NCI-H460 (cell line): ENCODE measurements at places on chromosomes 1 and 21. TPM values are rescaled to one million over a fixed set of nuclear protein-coding genes. Genes with fewer than 3 reads are reported as not detected.
A peak's percentile ranks its signal among the peaks of the same experiment; 100 is the strongest.

Gene BRDT
- total RNA-seq = not detected in 2 replicates

DNA sequence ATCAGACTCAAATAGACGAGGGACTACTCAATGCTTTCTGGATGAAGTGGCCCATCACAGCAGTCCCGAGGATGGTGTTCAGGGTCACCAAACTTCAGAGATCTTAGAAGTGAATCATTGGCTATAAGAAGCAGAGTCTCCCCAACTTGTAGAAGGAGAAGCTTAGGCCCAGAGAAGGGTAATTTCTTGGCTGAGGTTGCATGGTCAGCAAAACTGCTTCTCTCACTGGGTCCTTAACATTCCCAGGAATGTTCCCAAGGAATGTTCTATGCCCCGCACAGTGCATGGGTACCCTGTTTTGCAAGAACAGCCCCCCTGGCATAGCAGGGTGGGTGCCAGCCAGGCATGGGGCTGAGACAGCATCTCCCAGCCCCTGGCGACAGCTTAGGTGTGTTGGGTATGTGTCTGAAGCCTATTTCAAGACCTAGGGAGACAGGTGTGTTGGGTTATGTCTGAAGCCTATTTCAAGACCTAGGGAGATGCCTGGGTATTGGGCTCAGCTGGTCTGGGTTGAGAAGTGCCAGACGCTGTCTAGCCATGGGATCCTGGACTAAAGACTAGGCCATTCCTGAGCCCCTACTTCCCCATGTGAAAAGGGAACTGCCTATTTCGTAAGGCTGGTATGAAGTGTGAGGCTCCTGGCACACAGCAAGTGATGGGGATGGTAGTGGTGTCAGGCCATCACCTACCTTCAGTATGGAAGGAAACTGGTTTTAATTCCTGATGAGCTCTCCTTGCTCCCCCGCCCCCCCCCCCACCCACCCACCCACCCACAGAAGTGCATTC is 26.1 kb downstream of the PADI6 start:
- DNase-seq = no peak

GRCh38 chr1:26858160-26858559 is 4.8 kb upstream of the SFN start:
- no peak for DNase-seq

Gene AVPR1B
- total RNA-seq = not detected in 2 replicates

DNA sequence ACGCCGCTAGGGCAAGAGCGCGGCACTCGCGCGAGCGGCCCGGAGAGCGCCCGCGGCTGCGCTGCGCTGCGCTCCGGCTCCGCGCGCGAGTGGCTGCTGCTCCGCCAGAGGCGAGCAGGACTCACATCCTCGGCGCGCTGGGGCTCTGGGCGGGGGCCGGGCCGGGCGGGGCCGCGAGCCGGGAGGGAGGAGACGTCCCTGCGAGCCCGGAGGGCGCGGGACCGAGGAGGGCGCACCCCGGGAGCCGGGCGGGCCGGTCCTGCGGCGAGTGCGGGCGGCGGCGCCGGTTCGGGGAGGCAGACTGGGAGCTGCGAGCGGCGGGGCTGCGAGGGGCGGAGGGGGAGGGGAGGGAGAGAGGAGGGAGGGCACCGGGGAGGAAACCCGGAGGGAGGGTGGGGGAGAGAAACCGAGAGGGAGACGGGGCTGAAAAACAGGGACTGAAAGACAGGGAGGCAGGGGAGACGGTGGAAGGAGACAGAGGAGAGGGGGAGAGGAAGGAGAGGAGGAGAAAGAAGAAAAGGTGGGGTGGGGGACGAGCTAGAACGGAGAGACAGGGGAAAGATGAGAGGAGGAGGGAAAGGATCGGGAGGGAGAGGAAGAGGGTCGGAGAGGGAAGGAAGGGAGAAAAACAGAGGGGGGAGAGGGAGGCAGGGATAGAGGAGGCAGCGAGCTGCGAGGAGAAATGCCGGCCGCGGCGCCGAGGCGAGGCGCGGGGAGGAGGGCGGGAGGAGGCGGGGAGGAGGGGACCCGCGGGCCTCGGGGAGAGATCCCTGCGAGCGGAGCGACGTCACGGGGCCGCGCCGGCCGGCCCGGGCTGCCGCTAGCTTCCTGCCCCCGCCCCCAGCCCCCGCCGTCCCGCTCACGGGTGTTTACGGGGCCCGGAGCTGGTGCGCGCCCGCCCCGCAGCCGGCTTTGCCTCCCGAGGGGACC is at the start of gene CAMK2N1:
CAMK2N1 (minus strand) TSS at position 684 of the 930 bp plus-strand sequence. CDS start 831 bp downstream, outside the sequence.
- no peak for DNase-seq

DNA sequence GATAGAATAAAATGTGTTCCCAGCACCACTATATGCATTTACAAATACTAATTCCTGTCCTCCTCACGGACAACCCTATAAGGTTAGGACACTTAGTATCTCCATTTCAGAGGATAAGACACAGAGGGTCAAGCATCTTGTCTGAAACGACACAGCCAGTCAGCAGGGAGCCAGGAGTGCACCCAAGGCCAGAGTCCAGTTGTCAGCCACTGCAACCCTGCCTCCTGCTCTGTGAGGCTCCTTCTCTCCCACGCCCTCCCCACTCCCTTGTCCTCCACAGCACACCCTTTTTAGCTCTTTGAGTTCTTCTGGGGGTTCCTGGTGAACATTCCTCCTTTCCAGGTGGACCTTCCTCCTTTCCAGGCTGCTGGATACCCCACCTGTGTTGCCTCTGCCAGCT is 119.0 kb upstream of the TNR start:
- no peak for DNase-seq

Gene PROK1
- total RNA-seq = not detected in 2 replicates

GRCh38 chr1:57683037-57683942 is 259.4 kb upstream of the DAB1 start:
- no peak for DNase-seq

- no peak for DNase-seq
Measured at GRCh38 chr1:222950892-222951291, 136.1 kb downstream of the DISP1 start.

- no peak for DNase-seq
Measured at GRCh38 chr1:235919833-235920441, 53.2 kb upstream of the LYST start.

GRCh38 chr1:28144203-28145135 is 32.0 kb downstream of the PTAFR start:
- DNase-seq = no peak

DNA sequence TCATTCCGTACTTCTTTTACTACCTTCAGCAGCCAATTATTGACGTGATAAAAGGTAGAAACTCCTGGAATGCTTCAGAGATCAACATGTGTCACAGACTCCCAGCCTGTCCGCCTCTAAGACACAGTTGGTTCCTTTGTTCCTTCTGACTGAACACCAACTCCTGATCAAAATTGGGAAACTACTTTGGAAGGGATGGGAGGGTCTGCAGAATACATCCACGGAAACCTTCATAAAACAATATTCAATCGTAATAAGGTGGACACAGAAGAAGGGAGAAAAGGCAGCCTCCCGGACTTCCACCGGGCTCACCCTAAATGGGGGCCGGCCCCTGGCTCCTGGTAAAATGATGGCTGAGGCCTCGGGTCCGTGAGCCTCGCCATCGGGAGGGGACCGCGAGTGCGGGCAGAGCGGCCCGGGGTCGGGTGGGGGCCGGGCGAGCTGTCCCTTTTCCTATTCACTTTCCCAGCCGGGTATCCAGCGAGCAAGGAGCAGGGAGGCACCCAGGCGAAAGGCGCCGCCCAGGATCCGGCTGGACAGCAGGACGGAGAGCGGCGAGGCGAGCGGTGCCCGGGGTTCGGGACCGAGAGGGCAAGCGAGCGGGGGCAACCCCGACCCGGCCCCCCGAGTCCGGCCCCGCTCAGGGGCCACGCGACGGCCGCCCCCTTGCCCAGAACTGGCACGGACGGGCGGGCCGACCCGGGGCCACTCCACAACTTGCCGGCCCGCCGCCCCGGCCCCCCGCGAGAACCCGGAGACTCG is 805 bp downstream of the NRIP1 start:
- no peak for DNase-seq

DNA sequence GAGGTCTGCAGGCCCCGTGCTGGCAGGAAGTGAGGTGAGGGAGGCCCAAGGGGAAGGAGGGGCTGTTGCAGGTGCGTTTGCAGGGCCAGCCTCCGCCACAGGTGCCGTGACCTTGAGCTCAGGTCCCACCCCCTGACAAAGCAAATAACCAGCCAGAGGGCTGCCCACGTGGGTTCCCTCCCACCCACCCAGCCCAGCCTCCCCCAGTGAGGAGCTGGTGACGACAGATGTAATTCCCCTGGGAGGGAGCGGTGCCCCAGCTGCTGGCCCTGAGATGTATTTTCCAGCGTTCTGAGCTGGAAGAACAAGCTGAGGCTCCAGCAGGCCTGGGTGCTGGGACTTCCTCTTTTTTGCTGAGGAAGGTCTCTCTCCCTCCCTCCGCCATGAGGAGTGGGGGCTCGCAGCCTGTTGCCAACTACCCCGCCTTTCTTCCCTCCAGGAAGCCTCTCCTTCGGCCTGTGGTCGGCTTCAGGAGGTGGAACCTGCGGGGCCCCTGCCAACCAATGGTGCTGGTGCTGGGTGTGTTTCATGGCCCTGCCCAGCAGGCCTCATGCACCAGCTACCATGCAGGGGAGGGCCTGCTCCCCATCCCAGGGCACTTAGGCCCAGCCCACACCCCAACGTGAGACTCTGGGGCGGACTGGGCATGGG is 153.2 kb downstream of the PRDM16 start:
- DNase-seq = no peak

Gene KLHDC9
- 3.6 and 5.3 TPM in 2 replicates for total RNA-seq

GRCh38 chr1:37731312-37732019 is 33.5 kb downstream of the EPHA10 start:
- no peak for DNase-seq

DNA sequence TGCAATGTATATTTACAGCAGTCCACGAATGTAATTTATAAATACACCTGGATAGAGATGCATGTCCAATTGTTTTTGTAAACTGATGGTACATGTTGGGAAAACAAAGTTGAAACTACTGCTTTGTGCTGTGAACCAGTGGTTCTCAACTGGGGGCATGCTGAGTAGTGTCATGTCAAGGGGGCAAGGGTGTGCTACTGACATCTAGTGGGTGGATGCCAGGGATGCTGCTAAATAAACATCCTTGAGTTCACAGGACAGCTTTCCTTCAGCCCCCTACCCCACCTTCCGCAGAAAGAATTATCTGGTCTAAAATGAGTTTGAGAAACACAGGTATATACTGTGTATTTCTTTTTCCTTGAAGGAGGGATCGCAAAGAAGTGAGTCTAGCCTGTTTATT is 95.9 kb downstream of the RASAL2 start:
- DNase-seq = peak; percentile 47

- no peak for DNase-seq
Measured at GRCh38 chr1:67715819-67716218, 30.8 kb downstream of the GADD45A start.

- DNase-seq = no peak
Measured at GRCh38 chr1:228315945-228316588, 90.6 kb downstream of the TRIM11 start.

DNA sequence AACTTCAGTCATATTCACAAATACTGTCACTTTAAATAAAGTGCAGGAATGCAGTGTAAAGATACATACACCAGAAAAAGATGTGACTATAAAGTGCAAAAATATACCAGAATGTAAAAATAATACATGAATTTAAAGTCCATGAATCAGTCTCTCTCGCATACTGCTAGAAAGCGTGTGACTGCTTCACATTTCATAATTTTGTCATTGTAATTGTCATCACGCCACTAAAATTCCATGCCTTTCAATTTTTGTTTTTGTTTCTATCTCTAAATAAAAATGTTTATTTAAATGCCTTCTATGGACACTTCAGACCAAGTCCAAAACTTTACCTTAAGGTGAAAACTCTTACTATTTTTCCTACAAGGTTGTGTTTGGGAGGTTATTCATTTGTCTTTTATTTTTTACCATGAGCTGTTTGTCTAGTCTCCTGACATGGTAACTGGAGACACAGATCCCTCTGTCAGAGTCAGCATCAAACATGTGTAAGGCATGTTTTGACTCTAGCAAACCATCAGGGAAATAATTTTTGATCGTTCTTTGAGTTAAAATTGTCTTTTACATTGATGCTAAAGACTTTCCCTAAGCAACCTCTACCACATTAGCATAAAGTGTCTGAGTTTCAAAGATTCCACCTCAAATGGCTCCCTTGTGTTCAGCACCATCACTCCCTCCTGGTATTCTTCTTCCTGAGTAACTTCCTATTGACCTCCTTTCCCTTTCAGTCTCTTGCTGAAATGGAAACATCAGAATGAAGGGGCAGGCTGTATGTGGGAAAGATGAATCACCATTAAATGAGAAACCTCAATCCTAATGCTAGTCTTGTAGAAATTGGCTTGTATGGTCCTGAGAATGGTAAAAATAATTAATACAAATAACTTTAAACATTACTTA is 14.0 kb upstream of the AIM2 start:
- no peak for DNase-seq

GRCh38 chr1:1260843-1261560 is 12.7 kb downstream of the UBE2J2 start:
- no peak for DNase-seq

Gene FCER1G
- not detected in 2 replicates for total RNA-seq

DNA sequence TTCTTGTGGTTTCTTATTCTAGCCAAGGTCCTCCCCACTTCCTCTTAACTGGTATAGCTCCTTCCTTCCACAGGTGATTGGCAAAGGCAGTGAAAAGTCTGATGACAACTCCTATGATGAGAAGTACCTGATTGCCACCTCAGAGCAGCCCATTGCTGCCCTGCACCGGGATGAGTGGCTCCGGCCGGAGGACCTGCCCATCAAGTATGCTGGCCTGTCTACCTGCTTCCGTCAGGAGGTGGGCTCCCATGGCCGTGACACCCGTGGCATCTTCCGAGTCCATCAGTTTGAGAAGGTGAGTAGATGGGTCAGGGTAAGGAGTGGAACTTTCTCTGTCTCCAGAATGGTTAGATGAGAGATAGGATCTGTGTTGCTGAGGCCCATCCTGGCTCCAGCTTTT is 14.2 kb upstream of the CELSR2 start:
- DNase-seq = no peak

Gene FHAD1
- total RNA-seq = 89.1 and 101 TPM in 2 replicates

Gene HRNR
- not detected in 2 replicates for total RNA-seq

DNA sequence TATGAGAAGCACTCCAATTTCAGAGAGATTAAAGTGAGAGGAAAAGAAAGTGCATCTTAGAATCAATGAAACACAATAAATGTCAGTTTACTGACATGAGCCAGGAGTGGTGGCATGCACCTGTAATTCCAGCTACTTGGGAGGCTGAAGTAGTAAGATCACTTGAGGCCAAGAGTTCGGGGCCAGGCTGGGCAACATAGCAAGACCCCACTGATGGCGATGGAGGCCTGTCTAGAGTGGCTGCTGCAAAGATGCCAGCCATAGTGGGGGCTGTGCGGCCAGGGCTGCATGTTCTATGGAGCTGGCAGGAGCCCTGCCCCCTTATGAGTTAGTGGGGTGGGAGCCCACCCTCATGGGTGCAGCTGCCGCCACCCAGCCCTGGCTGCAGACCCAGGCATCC is 27.3 kb downstream of the ZCCHC17 start:
- DNase-seq = no peak

Gene JAM2
- 0.25 TPM in 1 of 2 replicates, not detected in the other for total RNA-seq

Gene CIART
- total RNA-seq = 1.1 and 1.4 TPM in 2 replicates

GRCh38 chr1:107840725-107841124 is 124.3 kb downstream of the VAV3 start:
- DNase-seq = no peak

GRCh38 chr1:44031252-44032169 is at the start of gene SLC6A9:
Gene SLC6A9, minus strand, starts transcription at chr1:44031462. Its CDS starts 7,185 bp downstream, at chr1:44024277.
- peak; percentile 33 for DNase-seq

Gene UBE4B
- total RNA-seq = 18.8 and 23.6 TPM in 2 replicates
